Glutamatergic neuron (in vitro differentiated cells): ENCODE measurements at places on chromosomes 2 and 18. TPM values are rescaled to one million over a fixed set of nuclear protein-coding genes. Genes with fewer than 3 reads are reported as not detected.

DNA sequence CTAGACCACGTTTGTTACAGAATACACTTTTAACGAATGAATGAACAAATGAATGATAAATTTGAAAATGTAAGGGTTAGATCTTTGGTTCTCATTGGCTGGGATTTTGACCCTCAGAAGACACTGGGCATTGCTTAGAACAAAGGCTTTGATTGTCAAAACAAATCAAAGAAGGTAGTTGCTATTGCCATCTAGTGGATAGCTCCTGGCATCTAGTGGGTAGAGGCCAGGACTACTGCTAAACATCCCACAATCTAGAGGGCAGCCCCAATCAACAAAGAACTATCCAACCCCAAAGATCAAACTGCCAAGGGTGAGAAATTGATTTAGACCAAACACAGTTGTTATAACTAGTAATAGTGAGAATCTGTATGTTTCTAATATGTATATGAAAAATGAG is 552.3 kb downstream of the KCNJ3 start:
- DNase-seq: no peak

- DNase-seq: no peak
Measured at GRCh38 chr2:222526480-222527277, 102.3 kb downstream of the SGPP2 start.

Gene LIMS4
- 0.47 TPM for total RNA-seq

- DNase-seq: no peak
Measured at GRCh38 chr2:13230221-13230620, 513.5 kb downstream of the TRIB2 start.

Gene SLC20A1
- 73.0 TPM for total RNA-seq

Gene RNF125
- total RNA-seq: 1.5 TPM

GRCh38 chr2:232038251-232038880 is 76.9 kb downstream of the DIS3L2 start:
- DNase-seq: no peak

Gene GPR45
- total RNA-seq: 0.44 TPM

Gene G6PC2
- total RNA-seq: not detected

- no peak for DNase-seq
Measured at GRCh38 chr2:189082376-189082975, 97.1 kb downstream of the COL5A2 start.

Gene ABCG5
- total RNA-seq: not detected

- no peak for DNase-seq
Measured at GRCh38 chr2:85001595-85001994, 30.6 kb downstream of the KCMF1 start.

GRCh38 chr2:2689306-2689705 is 358.2 kb upstream of the MYT1L start:
- no peak for DNase-seq

Gene ALK
- 9.6 TPM for total RNA-seq

Gene HOXD11
- total RNA-seq: not detected

- DNase-seq: no peak
Measured at GRCh38 chr18:57784034-57784800, 18.9 kb downstream of the ATP8B1 start.

DNA sequence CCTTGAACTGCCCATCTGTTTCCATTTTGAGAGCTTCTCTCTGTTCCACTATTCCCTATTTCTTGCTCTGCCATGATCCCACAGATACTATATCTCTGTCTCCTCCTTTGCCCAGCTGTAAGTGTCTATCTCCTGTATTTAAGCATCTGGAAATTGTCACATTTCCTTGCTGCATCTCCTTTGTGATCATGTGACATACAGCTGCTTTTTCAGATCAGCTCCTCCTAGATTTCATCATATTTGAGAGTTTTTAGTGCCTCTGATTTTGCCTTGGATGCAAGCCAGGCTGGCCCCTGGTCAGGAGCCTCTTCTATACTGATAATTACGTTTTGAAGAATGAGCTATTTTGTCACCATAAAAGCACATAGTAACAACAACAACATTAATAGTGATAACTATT is 131.7 kb upstream of the TNP1 start:
- no peak for DNase-seq

Gene LOXHD1
- total RNA-seq: not detected

- DNase-seq: no peak
Measured at GRCh38 chr2:96485751-96486651, 19.2 kb downstream of the NEURL3 start.

- DNase-seq: no peak
Measured at GRCh38 chr18:22731398-22731797, 201.7 kb upstream of the RBBP8 start.

Gene KLHL30
- total RNA-seq: 3.5 TPM

DNA sequence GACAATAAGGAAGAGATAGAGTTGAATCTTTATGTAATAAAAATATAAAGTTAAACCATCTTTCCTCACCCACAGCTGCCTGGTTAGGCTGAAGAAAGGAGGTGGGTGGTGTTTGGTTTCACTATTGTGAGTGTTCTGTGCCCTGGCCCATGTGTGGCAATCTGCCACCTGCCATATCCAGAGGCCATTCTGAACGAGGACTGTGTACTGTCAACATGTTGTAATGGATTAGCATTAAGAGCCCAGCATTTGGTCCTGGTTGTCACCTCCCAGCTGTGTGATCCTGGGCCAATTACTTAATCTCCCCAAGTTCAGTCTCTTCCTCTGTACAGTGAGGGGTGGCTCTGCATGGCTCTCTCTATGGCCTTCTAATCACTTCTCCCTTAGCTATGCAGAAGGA is 118.2 kb upstream of the SEC11C start:
- DNase-seq: no peak

DNA sequence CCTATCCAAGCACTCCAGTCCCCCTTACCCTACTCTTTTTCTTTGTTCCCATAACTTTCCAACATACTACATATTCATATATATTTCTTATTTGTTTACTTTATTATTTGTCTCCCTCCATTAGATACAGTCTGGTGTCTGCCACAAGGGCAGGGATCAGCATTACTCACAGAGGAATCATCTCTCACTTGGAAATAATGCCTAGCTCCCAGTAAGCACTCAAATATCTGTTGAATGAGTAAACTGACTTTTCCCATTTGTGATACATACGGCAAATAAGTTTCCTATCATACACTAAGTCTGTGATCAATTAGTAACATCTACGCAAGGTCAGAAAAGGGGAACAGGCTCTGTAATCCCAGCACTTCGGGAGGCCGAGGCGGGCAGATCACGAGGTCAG is 18.7 kb downstream of the C1D start:
- no peak for DNase-seq

- DNase-seq: no peak
Measured at GRCh38 chr2:16043627-16044026, 103.3 kb downstream of the MYCN start.

DNA sequence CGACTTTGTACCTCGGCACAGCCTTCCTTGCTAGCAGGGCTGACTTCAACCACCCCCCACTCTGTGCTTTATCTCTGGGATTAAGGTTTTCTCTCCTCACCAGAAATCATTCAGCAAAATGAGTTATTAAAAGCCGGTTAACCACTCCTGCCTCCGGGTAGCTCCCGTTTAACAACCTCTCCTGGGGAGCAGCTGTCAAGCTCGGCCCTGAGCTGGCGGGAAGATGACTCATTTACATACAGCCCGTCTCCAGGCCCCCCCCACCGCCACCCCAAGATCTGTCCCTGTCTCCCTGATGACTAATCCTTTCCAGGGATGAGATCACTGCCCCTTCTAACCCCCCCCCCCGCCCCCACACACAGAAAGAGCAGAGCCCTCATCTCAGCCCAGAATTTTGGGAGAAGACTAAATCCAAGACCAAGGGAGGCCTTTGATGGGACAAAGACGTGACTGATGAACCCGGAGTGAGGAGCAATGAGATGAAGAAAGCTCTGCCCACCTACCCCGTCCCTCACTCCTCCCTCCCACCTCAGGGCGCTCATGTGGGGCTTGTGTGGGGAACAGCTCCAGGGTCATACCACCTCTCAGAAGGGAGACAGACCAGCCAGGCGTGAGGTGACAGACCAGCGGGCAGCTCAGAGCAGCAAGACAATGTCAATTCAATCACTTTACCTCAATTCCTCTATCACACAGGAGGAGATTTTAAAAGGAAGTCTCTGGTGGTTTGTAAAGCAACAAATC is 131.4 kb downstream of the MSH2 start:
- DNase-seq: peak; percentile 38

Gene SLC4A5
- total RNA-seq: 8.2 TPM

- no peak for DNase-seq
Measured at GRCh38 chr18:79930020-79930642, 21.3 kb downstream of the SLC66A2 start.

Gene ABCG8
- total RNA-seq: not detected

Gene CDH19
- not detected for total RNA-seq

DNA sequence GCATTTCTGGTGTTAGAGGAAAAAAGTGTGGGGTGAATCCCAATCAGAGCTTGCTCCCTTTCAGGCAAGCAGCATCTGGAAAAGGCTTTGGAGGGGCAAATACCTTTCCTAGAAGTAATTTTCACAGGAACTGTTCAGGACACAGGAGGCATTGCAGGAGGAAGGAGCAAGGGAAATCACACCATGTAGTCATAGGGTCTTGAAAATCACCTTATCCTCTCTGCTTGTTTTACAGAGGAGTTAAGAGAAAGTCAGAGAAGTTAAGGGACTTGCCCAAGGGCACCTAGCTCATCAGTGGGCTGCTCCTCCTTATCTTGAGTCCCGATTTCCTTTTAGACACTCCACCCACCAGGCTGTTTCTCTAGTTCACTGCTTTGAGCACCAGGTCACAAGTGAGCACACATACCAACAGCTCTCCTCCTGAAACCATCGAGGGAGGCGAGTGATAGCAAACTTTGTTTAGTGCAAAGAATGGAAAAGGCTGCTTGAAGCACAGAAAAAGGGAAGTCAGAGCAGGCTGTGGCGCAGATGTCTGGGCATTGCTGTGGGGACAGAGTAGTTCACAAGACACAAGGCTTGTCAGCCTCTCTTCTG is 89.2 kb upstream of the CXCR4 start:
- no peak for DNase-seq

Gene NXPH2
- total RNA-seq: 0.83 TPM

DNA sequence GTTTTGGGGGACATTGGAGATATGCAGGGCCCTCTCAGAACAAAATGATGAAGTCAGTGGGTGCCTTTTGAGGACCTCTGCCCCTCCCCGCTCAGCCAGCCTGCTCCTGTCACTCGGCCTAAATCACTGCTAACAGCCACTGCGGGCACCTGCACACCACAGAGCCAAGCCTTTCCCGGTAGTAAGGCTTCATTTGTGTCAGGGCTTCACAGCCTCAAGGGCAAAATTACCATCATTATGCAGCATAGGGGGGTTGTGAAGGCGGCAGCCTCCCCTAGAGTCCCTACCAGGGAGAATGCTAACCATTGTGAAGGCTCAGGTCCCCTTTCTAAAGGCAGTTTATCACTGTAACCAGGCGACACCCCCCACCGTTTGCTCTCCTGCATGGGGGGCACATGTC is 519.8 kb upstream of the MYT1L start:
- no peak for DNase-seq
